ENCODE measurements at places on chromosomes 13 and 19.

DNA sequence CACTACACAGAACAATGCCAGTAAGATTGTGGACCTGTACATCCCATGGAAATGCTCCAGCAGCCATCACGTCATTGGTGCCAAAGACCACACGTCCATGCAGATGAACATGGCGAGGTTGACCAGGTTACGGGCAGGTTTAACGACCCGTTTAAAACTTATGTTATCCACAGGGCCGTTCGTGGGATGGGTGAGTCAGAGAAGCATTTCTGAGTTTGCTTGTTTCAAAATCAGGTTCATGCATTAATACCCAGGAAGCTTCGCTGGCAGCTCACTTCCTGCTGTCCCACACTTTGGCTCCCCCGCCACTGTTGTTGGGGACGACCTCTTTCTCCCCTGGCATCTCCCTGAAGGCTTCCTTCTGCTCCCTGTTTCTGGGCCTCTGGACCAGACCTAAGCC is 194.1 kb downstream of the USP12 start:
- no peak for DNase-seq

- DNase-seq, result no peak
Observed at GRCh38 chr19:55603581-55604292, 1.7 kb upstream of the ZNF865 start.

GRCh38 chr13:30088312-30088855 is 219.0 kb downstream of the KATNAL1 start:
- no peak for DNase-seq

GRCh38 chr19:19750842-19751790 is 18.2 kb upstream of the ZNF14 start:
- DNase-seq, result no peak

GRCh38 chr13:75400775-75401174 is 81.2 kb downstream of the TBC1D4 start:
- no peak for DNase-seq

DNA sequence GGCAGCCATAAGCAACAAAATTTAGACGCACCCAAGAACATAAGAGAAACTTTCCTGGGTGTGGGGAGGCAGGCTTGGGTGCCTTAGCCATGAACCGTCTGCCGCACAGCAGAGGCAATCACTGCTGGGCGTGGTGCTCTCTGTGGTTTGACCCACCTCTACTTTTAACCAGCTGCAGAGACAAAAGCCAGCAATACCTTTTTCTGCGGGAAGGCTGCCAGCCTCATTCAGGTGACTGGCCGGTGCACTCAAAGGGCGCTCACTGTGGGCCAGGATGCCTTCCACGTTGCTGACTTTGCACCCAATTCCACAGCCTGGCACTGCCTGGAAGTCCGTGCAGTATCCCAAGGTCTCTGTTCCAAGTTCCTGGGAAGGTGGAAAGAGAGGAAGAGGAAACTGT is 69.1 kb downstream of the ATP7B start:
- DNase-seq, result no peak

DNA sequence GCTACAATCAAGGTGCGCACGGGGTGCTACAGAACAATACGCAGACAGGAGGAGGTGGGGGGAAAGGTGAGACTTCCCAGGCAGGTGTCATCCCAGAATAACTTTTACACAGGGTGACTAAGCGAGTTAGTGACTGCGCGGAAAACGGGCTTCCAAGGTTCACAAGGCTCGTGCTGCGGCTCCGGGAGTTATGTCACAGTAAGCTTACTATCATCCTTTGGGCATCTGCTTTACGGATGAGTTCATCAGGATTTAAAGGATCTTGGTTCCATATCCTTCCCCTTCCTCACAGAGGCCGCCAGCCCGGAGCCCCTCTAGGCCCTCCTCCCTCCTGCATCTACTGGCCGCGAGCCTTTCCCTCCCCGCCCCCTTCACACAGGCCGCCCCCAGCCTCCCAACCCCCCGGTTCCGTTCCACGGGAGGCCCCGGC is 474 bp upstream of the IFT88 start:
- DNase-seq, result no peak

- DNase-seq, result no peak
Observed at GRCh38 chr13:98532254-98532653, 44.7 kb downstream of the STK24 start.

DNA sequence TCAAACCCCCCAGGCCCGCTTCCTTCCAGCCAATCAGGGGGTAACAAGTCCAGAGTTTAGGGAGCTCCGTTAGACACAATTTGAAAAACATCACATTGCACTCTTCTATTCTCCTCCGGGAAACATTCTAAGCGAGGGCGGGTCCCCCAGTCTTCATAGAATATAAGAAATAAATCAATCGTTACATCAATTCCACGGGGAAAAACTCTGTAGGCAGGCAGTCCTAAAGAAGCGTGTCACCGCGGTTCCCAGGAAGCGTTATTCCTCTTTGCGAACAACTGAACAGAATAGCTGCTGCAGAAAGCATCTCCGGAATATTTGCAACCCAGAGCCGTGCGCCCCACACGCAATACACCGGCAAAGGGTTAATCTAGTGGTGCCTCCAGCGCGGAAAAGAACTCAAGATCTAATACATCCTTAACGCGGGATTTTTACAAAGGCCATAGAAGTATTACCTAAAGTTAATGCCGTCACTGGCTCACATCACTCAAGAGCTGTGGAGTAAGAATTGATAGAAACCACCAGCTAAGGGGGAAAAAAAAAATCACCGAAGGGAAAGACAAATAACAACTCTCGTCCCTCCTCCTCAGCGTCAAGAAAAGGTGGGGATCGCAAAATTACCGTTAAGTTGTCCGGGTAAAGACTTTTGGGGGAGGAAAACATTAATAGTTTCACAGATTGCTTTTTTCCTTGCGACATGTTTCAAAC is 65.1 kb downstream of the KCNRG start:
- no peak for DNase-seq

DNA sequence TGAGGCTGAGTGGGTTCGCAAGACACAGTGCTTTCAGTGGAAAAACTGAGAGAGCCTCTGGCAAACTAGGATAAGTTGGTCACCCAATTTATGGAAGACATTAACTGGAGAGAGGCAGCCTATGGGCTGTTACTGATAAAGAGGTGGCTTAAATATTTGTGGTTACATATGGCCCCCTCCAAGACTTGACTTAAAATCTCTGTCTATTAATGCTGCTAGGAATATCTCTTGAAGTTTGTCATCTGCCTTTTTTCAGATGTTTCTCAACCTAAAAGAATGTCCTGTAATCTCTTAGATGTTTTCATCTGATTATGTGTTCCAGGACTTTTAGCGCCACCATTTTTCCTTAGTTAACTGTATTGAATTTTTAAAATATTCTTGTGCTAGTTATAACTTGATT is 54.6 kb downstream of the NAA16 start:
- DNase-seq, result no peak

GRCh38 chr13:92143766-92144165 is 745.3 kb downstream of the GPC5 start:
- DNase-seq, result no peak
